ENCODE measurements at places on chromosomes 2 and 18. TPM values are rescaled to one million over a fixed set of nuclear protein-coding genes. Genes with fewer than 3 reads are reported as not detected.

Gene SEC11C
- polyA plus RNA-seq, result 7.6 TPM

DNA sequence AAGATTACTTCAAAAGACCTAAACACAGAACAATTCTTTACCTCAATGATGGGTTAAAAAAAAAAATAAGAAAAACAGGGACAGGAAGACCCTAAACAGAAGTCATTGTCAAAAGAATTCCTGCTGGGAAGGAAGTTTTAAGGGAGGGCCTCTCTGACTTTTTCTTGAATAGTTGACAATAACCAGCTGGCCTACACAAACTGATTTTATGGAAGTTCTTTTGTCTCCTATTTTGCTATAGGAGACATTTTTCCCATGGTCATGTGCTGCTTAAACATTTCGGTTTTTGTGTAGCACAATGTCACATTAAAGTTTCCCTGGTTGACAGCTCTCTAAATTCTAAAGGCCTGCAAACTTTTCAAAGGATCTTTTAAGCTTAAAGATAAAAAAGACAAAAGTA is 55.3 kb downstream of the RFTN2 start:
- DNase-seq, result no peak

Gene ZNF521
- 44.2 TPM for polyA plus RNA-seq

- no peak for DNase-seq
Observed at GRCh38 chr2:17959356-17959755, 80.9 kb downstream of the KCNS3 start.

Gene TEKT4
- polyA plus RNA-seq, result not detected

- no peak for DNase-seq
Observed at GRCh38 chr2:217710211-217710765, 292.5 kb downstream of the TNS1 start.

Measured in muscle of arm (tissue), 14 donors.